ENCODE measurements at places on chromosomes 5 and 9.

- H3K4me1 ChIP-seq, result no peaks in the 10 kb centered on the region
- H3K27me3 ChIP-seq, result no peaks in the 10 kb centered on the region
- no peaks in the 10 kb centered on the region for H3K36me3 ChIP-seq
- no peak overlapping the region for H3K4me3 ChIP-seq
- DNase-seq, result no peak
Measured at GRCh38 chr5:99070362-99070761, 141.6 kb upstream of the CHD1 start.

DNA sequence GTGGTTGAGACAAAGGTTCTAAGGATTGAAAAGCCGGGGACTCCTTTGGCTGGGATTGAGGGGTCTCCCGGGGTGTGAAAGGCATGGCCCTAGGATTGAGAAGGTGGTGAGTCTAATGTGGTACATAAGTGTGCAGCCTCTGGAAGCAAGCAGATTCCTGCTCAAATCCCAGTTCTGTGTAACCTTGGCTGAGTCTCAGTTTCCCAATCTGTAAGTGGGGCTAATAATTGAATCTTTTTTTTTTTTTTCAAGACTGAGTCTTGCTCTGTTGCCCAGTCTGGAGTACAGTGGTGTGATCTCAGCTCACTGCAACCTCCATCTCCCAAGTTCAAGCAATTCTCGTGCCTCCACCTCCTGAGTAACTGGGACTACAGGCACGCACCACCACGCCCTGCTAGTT is 5.9 kb downstream of the SH2D3C start:
- H3K4me3 ChIP-seq, result no peak overlapping the region
- no peaks in the 10 kb centered on the region for H3K27me3 ChIP-seq
- no peak for DNase-seq
- no peak overlapping the region for H3K27ac ChIP-seq

GRCh38 chr9:136007934-136008692 is 46.9 kb upstream of the UBAC1 start:
- H3K27me3 ChIP-seq, result no peaks in the 10 kb centered on the region
- no peak overlapping the region for H3K27ac ChIP-seq
- H3K4me1 ChIP-seq, result peaks cover 4% of the 10 kb centered on the region
- no peak overlapping the region for H3K4me3 ChIP-seq
- DNase-seq, result no peak

DNA sequence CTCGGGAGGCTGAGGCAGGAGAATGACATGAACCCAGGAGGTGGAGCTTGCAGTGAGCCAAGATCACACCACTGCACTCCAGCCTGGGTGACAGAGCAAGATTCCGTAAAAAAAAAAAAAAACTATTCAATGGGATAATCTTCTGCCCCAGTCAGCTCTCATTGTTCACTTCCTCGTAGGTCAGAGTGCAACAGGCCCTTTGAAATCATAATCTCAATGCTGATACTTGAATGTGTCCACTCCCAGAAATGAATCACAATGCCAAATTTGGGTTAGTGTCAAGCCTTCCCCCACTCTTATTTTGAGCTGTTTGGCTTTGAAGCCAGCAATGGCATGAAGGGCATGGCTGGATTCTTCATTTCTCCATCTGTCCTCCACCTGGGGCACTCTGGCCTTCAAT is 610.3 kb upstream of the KLF4 start:
- no peaks in the 10 kb centered on the region for H3K36me3 ChIP-seq
- H3K4me1 ChIP-seq, result no peaks in the 10 kb centered on the region
- no peaks in the 10 kb centered on the region for H3K27me3 ChIP-seq
- H3K4me3 ChIP-seq, result no peak overlapping the region
- no peak for DNase-seq

GRCh38 chr5:149411738-149412519 is 32.8 kb upstream of the IL17B start:
- no peaks in the 10 kb centered on the region for H3K4me1 ChIP-seq
- no peak overlapping the region for H3K27ac ChIP-seq
- no peak for DNase-seq
- no peak overlapping the region for H3K4me3 ChIP-seq
- H3K27me3 ChIP-seq, result peaks cover 25% of the 10 kb centered on the region

GRCh38 chr5:175222621-175223020 is 221.4 kb downstream of the DRD1 start:
- no peak for DNase-seq
- H3K4me1 ChIP-seq, result no peaks in the 10 kb centered on the region
- H3K36me3 ChIP-seq, result no peaks in the 10 kb centered on the region
- H3K4me3 ChIP-seq, result no peak overlapping the region

DNA sequence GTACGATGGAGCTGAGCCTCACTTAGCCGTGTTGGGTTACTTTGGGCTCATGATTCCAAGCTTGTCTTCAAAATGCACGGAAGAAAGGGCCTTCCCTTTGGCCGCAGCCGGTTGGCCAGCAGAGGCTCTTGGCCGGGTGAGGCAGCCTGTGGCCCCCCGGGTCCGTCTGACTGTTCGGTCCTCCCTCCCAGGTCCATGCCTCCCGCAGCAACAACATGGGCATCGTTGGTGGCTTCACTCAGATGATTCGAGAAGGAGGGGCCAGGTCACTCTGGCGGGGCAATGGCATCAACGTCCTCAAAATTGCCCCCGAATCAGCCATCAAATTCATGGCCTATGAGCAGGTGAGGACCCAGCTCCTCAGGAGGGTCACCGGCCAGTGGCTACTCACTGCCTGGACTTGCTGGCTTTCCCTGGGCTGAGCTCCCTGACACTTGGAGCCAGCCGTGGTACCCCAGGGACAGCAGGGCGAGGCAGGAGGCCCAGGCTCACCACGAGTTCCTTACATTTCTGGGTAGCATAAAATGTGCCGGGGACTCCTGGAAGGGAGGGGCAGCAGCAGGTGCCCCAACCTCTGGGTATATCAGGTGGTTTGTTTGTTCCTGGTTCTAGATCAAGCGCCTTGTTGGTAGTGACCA is 21.9 kb downstream of the PTGES2 start:
- H3K4me3 ChIP-seq, result no peak overlapping the region
- H3K36me3 ChIP-seq, result peaks cover 11% of the 10 kb centered on the region
- H3K27ac ChIP-seq, result peak overlapping the region; percentile 27
- H3K4me1 ChIP-seq, result peaks cover 22% of the 10 kb centered on the region

DNA sequence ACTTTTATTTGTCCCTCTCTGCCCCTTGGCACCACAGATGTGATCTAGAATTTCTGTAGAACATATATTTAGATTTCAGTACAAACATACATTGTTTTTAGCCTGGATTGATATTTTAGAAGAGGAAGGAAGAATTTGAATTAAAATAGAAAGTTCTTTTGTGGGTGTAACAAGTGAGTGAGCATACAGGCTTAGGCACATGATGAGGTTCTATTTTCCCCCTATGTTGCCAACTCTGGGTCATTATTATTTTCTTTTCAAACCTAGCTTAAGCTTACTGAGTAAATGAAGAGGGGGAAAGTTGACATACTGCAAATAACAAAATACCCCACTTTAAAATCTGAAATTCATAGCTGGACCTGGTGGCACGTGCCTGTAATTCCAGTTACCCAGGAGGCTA is 102.9 kb downstream of the GCNT1 start:
- H3K27me3 ChIP-seq, result no peaks in the 10 kb centered on the region
- peak overlapping the region; percentile 59 for H3K27ac ChIP-seq

- no peak overlapping the region for H3K4me3 ChIP-seq
- H3K4me1 ChIP-seq, result peaks cover 12% of the 10 kb centered on the region
- DNase-seq, result peak; percentile 51
Measured at GRCh38 chr5:136082390-136083193, 50.1 kb upstream of the SMAD5 start.
